ENCODE measurements at places on chromosomes 16 and 17.
A peak's percentile ranks its signal among the peaks of the same experiment; 100 is the strongest.

- DNase-seq, result no peak
These were observed 24.5 kb downstream of the PMP22 start for GRCh38 chr17:15240644-15241043.

DNA sequence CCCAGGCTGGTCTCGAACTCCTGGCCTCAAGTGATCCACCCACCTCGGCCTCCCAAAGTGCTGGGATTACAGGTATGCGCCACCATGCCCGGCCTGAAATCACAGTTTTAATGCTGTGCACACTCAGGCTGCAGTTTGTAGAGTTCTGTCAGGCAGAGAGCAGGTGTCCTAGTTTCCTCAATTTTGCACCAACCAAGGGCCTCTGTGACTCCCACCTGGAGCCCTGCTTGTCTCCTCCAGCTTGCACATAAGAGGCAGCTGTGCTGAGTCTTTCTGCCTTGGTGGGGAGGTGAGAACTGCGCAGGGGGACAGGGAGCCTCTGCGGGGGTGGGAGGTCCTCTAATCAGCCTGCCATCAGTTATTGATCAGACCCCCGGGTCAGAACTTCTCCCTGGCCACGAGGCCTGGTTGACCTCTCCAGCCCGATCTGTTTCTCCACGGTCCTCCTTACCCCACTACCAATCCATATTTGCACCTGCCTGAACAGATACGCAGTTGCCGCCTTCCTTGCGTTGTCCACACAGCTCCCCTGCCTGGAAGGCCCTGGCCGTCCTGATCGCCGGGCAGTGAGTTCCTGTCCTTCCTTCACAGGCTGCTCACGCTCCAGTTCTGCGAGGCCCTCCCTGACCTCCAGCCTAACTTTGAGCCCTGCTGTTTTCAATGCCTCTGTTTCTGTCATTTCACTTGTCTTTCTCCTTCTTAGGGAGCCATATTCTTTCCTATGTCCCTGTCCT is 48.1 kb upstream of the SIAH1 start:
- no peak for DNase-seq

GRCh38 chr17:66255112-66255511 is 25.9 kb upstream of the APOH start:
- no peak for DNase-seq

- peak; percentile 79 for DNase-seq
These were observed 44.3 kb downstream of the TBC1D16 start for GRCh38 chr17:79991140-79991923.

GRCh38 chr17:28842282-28843012 is at the start of gene FAM222B:
FAM222B (minus strand) TSS chr17:28842790; CDS start chr17:28766667, 76,123 bp downstream.
- DNase-seq, result peak; percentile 69

GRCh38 chr17:28475151-28475900 is 1.9 kb downstream of the SLC13A2 start:
- no peak for DNase-seq

DNA sequence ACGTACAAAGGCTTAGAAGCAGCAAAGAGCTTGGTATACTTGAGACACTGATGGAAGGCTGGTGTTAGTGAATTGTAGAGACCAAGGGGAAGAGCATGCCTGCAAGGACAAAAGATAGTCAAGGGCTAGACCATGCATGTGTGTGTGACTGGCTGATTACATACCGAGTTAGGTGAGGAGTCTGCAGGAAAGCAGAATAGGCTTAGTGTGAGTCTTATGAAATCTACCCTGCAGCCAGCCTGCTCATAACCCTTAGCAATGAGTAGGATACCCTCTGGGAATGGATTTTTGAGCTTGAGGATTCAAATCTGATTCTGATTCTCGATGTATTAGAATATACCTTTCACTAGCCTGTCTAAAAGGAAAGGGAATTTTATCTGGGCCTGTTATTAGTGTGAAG is 77.0 kb downstream of the TANGO6 start:
- DNase-seq, result no peak

DNA sequence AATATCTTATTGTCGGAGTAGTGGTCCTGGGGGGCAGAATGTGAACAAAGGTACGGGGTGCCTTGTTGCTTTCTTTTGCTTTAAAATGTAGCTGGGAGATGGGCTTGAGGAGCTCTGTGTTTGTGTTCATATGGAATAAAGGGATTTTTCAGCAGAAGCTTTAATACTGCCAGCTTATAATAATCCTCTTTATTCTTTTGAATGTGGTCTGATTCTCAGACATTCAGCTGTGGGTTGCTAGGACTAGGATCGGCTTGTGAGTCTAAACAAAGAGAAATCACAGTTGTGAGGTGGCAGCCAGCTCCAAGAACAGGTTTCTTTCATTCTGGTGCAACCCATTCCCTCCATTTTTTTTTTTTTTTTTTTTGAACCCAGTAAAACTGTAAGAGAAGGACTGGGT is 7.2 kb downstream of the MRPL58 start:
- DNase-seq, result no peak

Data from activated CD4-positive, alpha-beta T cell treated with anti-CD3 and anti-CD28 coated beads for 24 hours (primary cell).